ENCODE measurements at places on chromosomes 11 and 22.
A peak's percentile ranks its signal among the peaks of the same experiment; 100 is the strongest.

- DNase-seq, result no peak
Measured at GRCh38 chr22:30158744-30159500, 78.7 kb downstream of the HORMAD2 start.

- peak; percentile 21 for DNase-seq
Measured at GRCh38 chr11:16043617-16044016, 312.7 kb downstream of the SOX6 start.

DNA sequence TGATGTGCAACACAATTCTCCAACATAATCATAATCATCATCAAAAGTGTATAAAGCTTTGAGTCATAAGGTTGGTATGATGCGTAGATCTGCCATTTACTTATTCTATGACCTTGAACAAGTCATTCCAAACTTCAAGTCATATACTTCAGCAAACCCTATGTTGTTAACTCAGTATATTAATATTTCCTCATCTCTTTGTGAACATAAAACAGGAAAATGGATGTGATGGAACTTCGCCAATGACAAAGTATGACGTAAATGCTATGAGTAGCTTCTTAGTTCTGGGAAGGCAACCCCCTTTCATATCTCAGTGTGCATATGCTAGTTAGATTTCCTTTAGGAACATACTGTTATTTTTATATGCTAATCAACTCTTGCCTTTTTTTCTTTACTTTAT is 102.7 kb upstream of the ANO3 start:
- no peak for DNase-seq

GRCh38 chr22:22378446-22379415 is 129.8 kb downstream of the ZNF280B start:
- no peak for DNase-seq

- no peak for DNase-seq
Measured at GRCh38 chr11:17531071-17531600, 13.1 kb downstream of the USH1C start.

DNA sequence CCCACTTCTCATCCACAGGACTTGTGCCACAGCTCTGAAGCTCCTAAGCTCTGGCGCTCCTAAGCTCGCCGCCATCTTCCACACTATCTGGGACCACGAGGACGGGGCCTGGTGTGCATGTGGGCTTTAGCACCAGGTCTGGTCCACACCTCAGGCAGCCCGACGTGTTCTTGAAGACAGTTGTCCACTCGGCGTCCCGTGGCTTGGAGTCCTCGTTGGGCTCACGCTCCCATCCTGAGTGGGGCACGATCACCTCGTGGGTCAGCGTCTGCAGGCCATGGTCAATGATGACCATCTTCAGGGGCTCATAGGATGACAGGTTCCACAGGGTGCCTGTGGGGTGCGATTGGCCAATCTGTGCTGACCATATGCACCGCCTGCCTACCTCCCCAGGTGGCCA is 37.1 kb upstream of the TXNRD2 start:
- no peak for DNase-seq
